ENCODE measurements at places on chromosomes 5 and 9.

DNA sequence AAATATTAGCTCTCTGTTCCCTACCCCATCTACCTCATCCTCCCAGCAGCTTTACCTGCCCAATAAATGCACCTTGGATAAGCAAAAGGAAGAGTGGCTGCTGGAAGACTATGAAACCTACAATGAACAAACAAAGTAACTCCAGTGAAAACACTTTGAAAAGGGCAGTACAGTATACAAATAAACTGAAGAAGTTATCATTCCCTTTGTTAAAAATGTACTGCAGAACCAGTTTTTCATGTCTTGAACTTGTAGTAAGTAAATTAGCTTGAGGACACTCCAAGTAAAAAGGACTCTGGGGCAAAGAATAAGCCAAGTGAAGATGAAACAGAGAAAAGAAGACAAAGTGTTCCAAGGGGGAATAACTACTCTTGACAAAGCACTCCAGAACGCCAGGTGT is 457.1 kb downstream of the DTWD2 start:
- DNase-seq, result no peak

DNA sequence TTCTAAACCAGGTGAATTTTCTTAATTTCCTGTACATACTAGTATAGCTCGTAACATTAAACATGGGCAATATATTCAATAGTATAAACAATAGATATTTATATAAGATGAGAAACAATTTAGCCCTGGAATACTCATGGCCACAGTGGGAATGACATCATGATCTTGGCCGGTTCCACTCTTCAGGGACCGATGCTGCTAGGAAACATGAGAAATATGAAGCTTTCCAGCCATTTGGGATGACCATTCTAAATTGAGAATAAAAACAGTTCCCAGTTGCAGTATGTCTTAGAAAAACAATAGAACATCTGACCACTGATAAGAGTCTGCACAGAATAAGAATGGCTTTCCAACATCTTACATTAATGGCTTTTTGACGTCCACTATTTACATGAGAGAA is 33.3 kb upstream of the SLCO6A1 start:
- no peak for DNase-seq

- DNase-seq, result no peak
Measured at GRCh38 chr5:28648108-28648507, 1609.7 kb upstream of the CDH9 start.

- no peak for DNase-seq
Measured at GRCh38 chr5:139199321-139199720, 1.2 kb upstream of the SIL1 start.

DNA sequence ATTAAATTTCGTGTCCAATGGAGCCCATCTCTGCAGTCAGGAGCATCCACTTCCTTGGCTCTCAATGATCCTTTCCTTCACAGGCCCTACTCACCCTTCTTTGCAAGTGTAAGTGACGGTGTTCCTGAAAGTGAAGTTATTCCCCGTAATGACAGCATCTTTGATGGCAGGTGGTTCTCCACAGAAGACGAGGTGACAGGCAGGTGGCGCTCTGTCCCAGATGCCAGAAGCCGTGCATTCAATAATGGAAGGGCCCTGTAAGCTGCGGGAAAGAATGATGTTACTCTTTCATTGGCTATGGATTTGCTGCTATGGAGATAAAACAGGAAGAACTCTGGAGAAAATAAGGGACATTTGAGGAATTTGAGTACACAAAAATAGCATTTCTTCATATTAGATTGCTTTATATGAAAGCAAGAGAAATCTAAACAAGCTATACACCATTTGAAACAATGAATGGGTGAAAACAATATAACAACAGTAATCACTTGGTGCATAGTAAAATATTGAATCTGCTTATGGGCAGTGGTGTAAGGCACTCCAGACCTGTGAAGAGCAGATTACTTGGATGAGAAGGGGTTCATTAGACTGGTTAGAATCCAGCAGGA is 89.9 kb upstream of the TXNDC8 start:
- no peak for DNase-seq

GRCh38 chr5:145471831-145472612 is 363.1 kb downstream of the PRELID2 start:
- no peak for DNase-seq

DNA sequence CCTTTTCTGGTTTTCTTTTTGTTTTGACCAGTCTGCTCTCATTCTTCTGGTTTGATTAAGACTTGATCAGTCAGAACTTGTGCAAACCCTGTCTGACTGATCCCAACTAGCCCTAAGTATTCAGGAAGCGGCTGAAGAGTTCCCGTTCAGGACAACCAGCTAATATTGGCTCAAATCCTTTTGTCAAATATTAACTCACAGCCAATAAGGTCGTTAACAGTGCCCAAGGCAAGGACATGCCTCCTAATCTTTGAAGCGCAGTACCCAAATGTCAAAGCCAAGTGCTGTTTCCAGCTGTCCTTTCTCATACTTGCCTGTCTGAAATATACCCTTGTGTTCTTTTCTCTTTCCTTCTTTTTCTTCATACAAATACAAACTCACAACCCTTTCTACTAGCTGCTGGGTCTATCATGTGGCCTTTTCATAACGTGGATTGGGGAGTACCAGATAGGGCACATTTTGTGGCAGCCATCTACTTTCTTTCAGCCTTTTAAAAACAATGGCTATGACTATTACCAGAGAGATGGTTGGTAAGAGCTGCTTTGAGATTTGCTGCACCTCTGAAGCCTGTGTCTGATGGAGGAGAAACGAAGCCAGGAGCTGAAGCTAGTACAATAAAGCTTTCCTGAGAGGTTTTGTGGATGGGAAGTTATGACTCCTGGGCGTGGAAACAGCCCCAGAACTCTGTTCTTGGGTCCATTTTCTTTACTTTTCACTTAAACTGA is 266.4 kb upstream of the ZNF608 start:
- no peak for DNase-seq

- DNase-seq, result no peak
Measured at GRCh38 chr5:57718155-57718554, 235.5 kb upstream of the ACTBL2 start.

GRCh38 chr5:95422838-95423237 is 31.7 kb downstream of the FAM81B start:
- DNase-seq, result no peak

DNA sequence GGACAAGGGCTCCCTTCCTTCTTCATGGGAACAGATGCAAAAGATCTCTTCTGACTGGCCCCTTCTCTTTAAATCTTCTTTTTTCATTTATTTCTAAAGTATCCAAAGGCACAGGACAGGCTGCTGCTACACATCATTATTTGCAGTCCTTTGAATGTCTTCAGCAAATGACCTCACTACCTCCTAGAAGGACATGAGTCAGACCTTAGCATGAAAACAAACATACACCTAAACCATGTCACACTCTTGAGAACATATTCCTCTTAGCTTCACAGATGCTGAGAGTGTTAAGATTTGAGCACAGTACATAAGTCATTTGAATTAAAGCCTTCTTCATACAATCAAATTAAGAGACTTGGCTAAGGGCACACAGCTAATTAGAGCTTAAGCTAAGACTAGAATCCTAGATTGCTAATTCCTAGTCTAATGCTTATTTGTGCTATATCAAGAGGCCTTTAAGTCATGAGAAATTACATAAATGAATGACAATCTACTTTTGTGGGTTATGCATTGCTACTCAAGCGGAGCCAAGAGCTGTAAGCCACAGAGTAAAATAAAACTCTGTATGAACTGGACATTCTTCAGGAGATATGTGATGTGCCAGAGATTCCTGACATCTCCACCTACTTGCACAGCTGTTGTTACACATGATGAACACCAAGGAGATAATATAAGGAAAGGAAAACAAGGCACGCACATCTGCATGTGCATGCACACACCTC is 109.1 kb upstream of the PTGER4 start:
- DNase-seq, result no peak

DNA sequence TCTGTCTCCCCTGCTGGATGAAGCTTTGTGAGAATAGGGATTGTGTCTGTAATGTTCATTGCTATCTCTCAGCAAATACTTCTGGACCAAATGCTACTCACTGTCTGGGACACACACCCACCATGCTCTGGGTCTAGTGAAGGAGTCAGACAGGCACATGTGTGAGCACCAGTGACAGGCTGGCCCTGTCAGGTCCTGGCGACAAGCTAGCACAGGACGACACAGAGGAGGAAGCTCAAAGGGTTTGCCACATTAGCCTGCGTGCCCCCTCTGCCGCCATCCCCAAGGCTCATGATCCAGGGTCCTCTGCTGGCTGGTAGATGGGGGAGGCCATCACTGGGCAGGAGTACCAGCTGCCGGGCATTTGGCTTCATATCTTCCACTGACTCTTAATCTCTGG is 23.3 kb downstream of the LRSAM1 start:
- no peak for DNase-seq

GRCh38 chr9:121604242-121604641 is 47.2 kb upstream of the DAB2IP start:
- DNase-seq, result no peak

GRCh38 chr9:116623715-116624114 is 63.4 kb upstream of the TRIM32 start:
- no peak for DNase-seq

DNA sequence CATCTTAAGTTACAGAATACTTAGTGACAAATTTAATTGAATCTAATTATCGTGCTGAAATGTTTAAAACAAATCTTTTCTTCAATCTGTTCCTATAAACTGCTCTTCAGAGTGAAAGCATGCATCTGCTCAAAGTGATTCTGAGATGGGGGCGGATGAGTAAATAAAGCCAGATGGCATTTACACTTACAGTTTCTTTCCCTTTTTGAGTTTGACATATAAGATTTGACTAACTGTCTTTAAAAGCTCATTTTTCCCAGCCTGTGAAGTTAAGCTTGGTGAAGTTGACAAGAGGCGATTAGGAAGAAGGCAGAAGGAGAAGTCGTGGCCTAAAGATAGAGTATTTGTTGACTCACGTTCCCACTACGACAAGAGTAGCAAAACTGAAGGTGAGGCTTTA is 137.4 kb downstream of the LPAR1 start:
- DNase-seq, result no peak

DNA sequence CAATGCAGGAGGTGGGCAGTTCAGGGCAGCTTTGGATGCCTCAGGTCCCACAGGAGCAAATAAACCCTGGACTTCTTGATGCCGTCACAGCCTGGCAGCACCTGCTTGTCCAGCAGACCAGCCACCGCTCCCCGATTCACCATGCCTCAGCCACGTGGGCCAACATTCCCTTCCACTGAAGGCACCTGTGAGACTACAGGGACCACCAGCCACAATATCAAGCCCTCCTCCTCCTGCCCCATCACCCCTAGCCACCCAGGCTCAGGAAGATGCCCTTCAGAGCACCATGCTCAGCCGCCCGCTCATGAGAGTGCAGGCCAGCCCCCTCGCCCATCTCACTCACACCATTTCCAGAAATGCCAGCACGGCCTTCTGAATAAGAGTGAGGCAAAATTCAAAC is 234.7 kb downstream of the SYK start:
- DNase-seq, result no peak

All from activated CD8-positive, alpha-beta memory T cell treated with anti-CD3 and anti-CD28 coated beads for 1 hour (primary cell).